Neural crest cell (in vitro differentiated cells): ENCODE measurements at places on chromosomes 4 and X. TPM values are rescaled to one million over a fixed set of nuclear protein-coding genes. Genes with fewer than 3 reads are reported as not detected.

DNA sequence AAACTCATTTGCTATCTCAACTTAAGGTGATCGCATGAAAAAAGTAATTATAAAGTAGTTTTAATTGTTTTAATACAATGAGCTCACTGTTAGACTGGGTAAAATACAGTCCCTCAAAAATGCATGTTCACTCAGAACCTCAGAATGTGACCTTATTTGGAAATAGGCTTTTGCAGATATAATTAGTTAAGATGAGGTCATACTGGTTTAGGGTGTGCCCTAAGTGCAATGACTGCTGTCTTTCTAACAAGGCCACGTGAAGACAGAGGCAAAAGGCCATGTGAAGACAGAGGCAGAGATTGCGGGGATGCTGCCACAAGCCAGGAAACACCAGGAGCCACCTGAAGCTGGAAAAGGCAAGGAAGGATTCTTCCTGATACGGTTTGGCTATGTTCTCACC, 262.1 kb downstream of the NKX6-1 start:
- peaks cover 5% of the 10 kb centered on the region for H3K4me1 ChIP-seq
- H3K27ac ChIP-seq, result no peak overlapping the region
- DNase-seq, result no peak
- peaks cover 5% of the 10 kb centered on the region for H3K36me3 ChIP-seq
- H3K4me3 ChIP-seq, result no peak overlapping the region

Gene SHISA3
- total RNA-seq, result 24.2 and 25.4 TPM in 2 replicates

Gene BEX4
- total RNA-seq, result 52.3 and 63.0 TPM in 2 replicates

Gene PPP1R2C
- total RNA-seq, result not detected in 2 replicates

DNA sequence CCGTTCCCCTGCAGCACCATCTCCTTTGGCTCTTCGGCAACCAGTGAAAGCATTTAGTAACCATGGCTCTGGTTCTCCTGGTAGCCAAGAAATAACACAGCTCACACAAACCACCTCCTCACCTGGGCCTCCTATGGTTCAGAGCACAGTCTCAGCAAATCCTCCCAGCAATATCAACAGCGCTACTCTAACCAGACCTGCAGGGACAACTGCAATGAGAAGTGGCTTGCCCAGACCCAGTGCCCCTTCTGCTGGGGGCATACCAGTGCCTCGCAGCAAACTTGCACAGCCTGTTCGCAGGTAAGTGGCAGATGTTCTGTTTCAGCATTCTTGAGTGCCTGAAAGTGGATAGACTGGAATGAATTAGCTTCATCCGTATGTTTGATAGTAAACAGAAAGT, 63.0 kb upstream of the SLC10A4 start:
- H3K4me1 ChIP-seq, result no peaks in the 10 kb centered on the region
- no peaks in the 10 kb centered on the region for H3K27me3 ChIP-seq
- H3K4me3 ChIP-seq, result no peak overlapping the region
- no peak for DNase-seq
- H3K36me3 ChIP-seq, result peaks cover 27% of the 10 kb centered on the region
- no peak overlapping the region for H3K27ac ChIP-seq

Gene C1QTNF7
- total RNA-seq, result not detected in 2 replicates
